ENCODE measurements at places on chromosomes 2 and 18.

- DNase-seq: no peak
Measured at GRCh38 chr2:151995161-151995557, 103.7 kb downstream of the CACNB4 start.

DNA sequence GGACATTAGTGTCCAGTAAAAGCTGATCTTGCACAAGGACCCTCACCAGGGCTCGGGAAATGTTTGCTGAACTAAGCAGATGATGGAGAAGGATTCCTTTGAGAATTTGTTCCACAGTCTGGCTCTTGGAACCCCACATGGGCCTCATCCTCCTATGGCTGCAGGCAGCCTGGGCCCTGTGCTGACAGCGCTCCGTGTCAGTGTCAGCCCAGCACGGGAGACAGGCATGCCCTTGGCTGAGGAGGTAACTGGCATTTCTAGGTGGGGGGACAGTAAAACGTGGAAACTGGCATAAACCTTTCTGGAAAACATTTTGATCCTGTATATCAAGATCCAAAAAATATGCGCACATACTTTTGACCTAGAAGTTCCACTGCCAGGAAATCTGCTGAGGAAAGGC is 10.5 kb downstream of the PTMA start:
- no peak for DNase-seq

DNA sequence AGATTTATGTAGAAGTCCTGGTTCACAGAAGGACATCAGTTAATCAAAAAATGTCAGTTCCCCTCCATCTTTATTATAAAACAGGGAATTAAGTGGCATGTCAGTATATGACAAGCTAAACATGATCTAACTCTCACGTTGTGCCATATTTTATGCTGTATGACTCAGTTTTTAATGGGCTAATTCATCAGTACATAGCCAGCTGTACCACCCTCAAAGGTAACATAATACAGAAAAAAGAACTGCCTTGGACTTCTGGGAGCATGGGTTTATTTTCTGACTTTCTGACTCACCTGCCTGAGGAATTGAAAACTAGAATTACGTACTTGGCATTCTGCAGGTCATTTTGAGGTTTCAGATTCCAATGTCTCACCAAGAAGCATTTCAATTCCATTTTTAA is 135.7 kb downstream of the CMPK2 start:
- DNase-seq: no peak

- no peak for DNase-seq
Measured at GRCh38 chr2:10550206-10551001, 102.3 kb upstream of the ODC1 start.

DNA sequence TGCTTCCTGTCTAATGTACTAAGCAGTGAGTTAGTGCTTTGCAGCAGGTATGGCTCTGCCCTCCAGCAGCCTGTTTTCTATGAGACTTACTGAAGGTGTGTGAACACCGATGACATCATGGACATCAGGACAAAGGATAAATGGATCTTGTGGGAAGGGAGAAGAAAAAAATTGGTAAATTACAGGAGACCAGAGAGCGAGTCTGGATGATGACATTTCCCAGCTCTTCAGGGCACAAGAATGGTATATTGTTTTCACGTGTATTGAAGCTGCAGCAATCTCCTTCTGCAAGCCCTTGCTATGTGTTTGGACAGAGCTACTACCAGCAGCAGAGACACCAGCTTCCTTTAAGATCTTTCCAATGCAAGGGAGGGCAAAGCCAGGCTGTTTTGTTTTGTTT is 47.2 kb downstream of the DCC start:
- no peak for DNase-seq
